Osteoblast (primary cell): ENCODE measurements at places on chromosomes 7 and 10. TPM values are rescaled to one million over a fixed set of nuclear protein-coding genes. Genes with fewer than 3 reads are reported as not detected.

The HOXA10 gene
- 32.1 and 43.1 TPM in 2 replicates for total RNA-seq

The PLEKHS1 gene
- total RNA-seq: under 0.01 TPM in 1 of 2 replicates, not detected in the other

The SLC29A3 gene
- total RNA-seq: 2.5 and 3.8 TPM in 2 replicates

The HOXA11 gene
- total RNA-seq: 14.4 and 15.2 TPM in 2 replicates

The MBL2 gene
- under 0.01 TPM in 2 replicates for total RNA-seq

The TSPAN13 gene
- total RNA-seq: 1.8 TPM in 2 replicates

The FGF8 gene
- not detected in 2 replicates for total RNA-seq

The CPVL gene
- total RNA-seq: 0.36 TPM in 1 of 2 replicates, not detected in the other

The SRPK2 gene
- total RNA-seq: 81.0 and 82.2 TPM in 2 replicates

The BUB3 gene
- total RNA-seq: 107 and 109 TPM in 2 replicates

The AGMO gene
- total RNA-seq: under 0.01 and 1.2 TPM in 2 replicates

The R3HCC1L gene
- 13.3 and 15.9 TPM in 2 replicates for total RNA-seq

The ADAMTS14 gene
- total RNA-seq: 2.4 and 2.9 TPM in 2 replicates

The SFR1 gene
- total RNA-seq: 9.7 and 11.6 TPM in 2 replicates

The TUBB8 gene
- not detected in 2 replicates for total RNA-seq

The CRYGN gene
- total RNA-seq: 0.59 and 0.72 TPM in 2 replicates

The DRGX gene
- total RNA-seq: under 0.01 TPM in 1 of 2 replicates, not detected in the other

The DCLRE1A gene
- 5.0 and 5.1 TPM in 2 replicates for total RNA-seq

The C1QL3 gene
- not detected in 2 replicates for total RNA-seq

The NEUROD6 gene
- total RNA-seq: not detected in 2 replicates

The CABCOCO1 gene
- 2.2 and 3.5 TPM in 2 replicates for total RNA-seq

The ZNF804B gene
- not detected in 2 replicates for total RNA-seq

The PRKAR2B gene
- total RNA-seq: 2.4 and 2.5 TPM in 2 replicates

The CTAGE8 gene
- total RNA-seq: 1.4 and 2.4 TPM in 2 replicates

The OR13A1 gene
- total RNA-seq: under 0.01 TPM in 1 of 2 replicates, not detected in the other

The MSMB gene
- total RNA-seq: not detected in 2 replicates

The COL28A1 gene
- 0.29 and 0.36 TPM in 2 replicates for total RNA-seq

The THSD7A gene
- under 0.01 TPM in 2 replicates for total RNA-seq

The SFTPD gene
- total RNA-seq: 0.36 TPM in 1 of 2 replicates, not detected in the other

The EPHB4 gene
- total RNA-seq: 41.8 and 47.0 TPM in 2 replicates

The PLXDC2 gene
- total RNA-seq: 63.3 and 86.9 TPM in 2 replicates

The WDFY4 gene
- total RNA-seq: under 0.01 and 0.36 TPM in 2 replicates

The CC2D2B gene
- 0.36 and 0.88 TPM in 2 replicates for total RNA-seq

The VENTX gene
- total RNA-seq: not detected in 2 replicates

The TACR2 gene
- 0.29 and 0.36 TPM in 2 replicates for total RNA-seq

The IFIT1B gene
- not detected in 2 replicates for total RNA-seq

The PRSS2 gene
- total RNA-seq: not detected in 2 replicates

The GALNT17 gene
- 0.29 and 0.36 TPM in 2 replicates for total RNA-seq

The MYOZ1 gene
- not detected in 2 replicates for total RNA-seq

The CHPF2 gene
- 77.5 and 83.2 TPM in 2 replicates for total RNA-seq

The PRSS37 gene
- not detected in 2 replicates for total RNA-seq
